ENCODE measurements at places on chromosomes 6 and 20.

GRCh38 chr6:45697605-45698004, 318.1 kb downstream of the CLIC5 start:
- no peak for DNase-seq

GRCh38 chr6:90222008-90222407, 74.6 kb downstream of the BACH2 start:
- DNase-seq: no peak

- no peak for DNase-seq
Observed at GRCh38 chr6:67538032-67538431, 1097.0 kb upstream of the ADGRB3 start.

- DNase-seq: no peak
Observed at GRCh38 chr6:39440039-39440426, 117.5 kb upstream of the KCNK16 start.

DNA sequence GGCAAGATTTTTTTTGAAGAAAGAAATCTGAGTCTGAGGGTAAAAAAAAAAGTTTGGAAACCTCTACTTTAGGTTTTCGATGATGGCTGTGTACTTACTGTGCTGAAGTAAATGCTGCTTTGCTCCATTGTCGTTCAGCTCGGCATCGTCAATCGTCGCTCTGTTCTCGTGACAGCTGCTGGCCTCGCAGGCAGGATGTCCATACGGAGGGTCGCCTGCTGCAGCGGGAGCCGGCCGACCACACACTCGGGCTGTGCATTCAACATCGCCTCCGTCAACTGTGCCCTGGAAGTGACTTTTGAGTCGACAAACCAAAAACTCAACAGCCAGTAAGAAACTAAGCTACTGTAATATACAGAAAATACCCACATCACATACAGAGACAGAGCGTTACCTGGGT, 53.1 kb upstream of the SMOC2 start:
- DNase-seq: no peak

All from NCI-H1092 treated with DMSO at 0.1 percent for 48 hours (cell line).